ENCODE measurements at places on chromosomes 7 and 10.

DNA sequence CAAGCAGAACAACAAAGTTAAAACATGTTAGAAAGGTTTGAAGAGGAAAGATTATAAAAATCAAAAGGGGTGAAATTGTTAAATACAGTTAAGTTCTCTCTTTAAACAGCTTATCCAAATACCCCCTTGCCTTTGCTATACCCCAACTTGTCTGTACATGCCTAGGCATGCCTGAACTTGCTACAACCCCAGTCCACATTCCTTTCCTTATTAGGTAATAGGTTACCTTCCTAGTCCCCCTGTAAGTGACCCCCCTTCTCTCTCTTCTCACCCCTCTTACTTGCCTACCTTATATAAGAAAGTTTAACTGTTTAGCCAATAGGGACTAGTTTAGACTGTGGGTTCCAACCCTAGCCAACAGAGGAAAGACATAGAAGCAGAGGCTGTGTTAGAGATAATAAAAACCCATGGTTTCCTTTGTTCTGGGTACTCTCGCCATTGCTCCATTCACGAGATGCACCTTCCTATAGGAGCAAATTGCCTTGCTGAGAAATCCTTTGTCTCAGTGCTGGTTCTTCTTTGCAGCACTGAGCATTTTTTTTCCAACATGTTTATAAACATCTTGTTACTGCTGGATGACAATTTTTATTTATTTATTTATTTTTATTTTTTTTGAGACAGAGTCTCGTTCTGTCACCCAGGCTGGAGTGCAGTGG, 282.2 kb upstream of the GALNT17 start:
- no peak for DNase-seq

GRCh38 chr7:1095621-1096155, 7.8 kb downstream of the GPER1 start:
- no peak for DNase-seq

- no peak for DNase-seq
These were observed 247.9 kb upstream of the PTN start for GRCh38 chr7:137591421-137591837.

- no peak for DNase-seq
These were observed 137.4 kb upstream of the RNF32 start for GRCh38 chr7:156503196-156503595.

DNA sequence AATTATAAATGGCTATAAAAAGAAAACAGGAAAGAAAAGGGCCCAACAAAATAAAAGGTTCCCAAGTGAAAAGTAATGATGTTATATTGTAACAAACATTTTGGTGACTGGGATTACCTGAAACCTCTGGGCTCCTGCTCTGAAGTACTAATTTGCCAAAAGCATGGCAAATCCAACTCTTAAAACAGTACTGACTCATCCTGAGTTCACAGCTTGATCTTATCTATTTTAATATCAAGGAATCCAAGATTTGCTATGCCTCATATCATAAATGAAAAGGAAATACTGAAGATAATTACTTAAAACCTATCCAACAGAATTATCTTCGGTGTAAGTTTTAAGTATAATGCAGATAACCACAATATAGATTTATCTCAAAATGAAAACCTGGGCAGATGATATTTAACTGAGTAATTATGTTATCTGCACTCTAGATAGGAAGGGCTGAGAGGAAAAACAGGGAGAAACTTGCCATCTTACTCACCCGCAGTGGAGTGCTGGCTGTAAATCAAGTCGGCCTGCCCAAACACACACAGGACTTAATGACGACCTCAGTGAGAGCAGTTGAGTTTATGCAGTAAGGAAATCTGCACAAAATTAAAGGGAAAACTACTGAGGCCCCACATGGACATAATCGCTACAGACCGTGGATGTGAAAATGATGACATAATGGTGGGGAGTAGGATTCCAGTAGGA, 48.4 kb downstream of the MPP7 start:
- DNase-seq: no peak

DNA sequence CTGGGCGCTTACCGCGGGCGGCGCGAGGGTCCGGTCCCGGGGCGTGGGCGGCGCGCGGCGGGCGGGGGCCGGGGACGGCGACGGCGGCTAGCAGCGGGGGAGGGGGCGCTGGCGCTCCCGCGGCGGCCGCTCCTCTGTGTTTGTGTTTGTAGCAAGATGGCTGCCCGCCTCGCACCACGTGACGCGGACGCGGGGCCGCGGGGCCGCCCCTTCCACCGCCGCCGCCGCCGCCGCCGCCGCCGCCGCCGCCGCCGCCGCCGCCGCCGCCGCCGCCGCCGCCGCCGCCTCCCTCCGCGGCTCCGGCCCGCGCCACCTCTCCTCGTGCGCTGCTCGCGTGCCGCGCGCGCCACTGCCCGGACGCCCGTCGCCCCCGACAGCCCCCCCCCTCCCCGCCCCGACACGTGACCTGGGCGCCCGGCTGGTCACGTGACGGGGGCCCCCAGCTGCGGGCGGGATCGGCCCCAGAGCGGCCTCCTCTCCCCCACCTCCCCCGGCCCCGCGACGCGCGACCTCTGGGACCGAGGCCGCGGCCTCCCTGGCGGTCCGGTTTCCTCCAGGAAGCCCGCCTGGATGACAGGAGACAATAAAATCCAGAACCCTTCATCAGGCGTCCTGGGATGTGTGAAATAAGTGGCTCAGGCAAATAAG, at the start of gene GIGYF1:
GIGYF1 (minus strand) TSS at position 153 of the 648 bp plus-strand sequence. CDS start 6,012 bp downstream, outside the sequence.
- peak; percentile 54 for DNase-seq

DNA sequence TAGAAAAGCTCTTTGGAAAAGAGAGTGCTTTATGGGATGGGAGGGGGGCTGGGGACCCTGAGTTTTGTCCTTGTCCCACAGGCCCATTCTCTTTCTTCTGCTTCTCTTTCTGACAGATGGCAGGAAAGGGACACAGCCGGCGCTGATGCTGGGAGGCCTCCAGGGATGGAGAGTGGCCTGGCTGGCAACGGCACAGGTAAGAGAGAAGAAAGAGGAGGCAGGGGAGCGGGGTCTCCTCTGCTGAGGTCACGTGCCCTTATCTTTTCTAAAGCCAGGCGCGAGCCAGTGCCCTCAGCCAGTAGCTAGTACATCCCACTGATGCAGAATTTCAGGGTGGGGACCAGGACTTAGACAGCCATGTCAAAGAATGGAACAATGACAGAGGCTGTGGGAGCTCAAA, 9.2 kb downstream of the ZNF775 start:
- DNase-seq: no peak

DNA sequence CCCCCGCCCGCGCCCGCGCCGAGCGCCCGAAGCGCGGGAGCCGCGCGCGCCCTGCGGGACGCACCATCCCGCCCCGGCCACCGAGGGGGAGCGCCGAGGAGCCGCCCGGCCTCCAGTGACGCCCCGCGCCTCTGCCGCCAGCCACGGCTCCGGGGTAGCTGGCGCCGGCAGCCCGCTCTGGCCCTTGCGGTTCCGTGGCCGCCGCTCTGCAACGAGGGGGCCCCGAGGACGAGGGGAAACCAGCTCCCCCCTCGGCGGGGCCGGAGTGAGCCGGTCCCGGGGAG, at the start of gene PAXIP1:
PAXIP1 (minus strand) TSS at position 33 of the 284 bp plus-strand sequence. CDS start 195 bp downstream, outside the sequence.
- DNase-seq: no peak

- no peak for DNase-seq
These were observed 256.4 kb downstream of the KIAA1217 start for GRCh38 chr10:24465124-24465874.

DNA sequence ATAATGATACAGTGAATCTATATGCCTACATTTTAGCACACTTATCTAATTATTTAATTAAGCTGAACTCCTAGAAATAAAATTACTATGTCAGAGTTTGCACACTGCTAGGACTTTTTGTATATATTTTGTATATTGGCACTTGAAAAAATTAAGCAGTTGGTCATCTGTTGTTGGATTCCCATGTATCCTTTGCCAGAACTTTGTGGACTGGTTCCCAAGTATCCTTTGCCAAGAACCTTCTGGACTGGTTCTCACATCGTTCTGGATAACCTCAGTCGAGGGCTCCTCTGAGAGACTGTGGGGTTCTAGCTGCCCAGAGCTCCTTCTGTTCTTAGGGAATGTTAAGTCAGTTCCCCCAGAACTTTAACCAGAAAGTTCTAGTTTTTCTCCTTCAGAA, 108.8 kb upstream of the IFRD1 start:
- DNase-seq: no peak

DNA sequence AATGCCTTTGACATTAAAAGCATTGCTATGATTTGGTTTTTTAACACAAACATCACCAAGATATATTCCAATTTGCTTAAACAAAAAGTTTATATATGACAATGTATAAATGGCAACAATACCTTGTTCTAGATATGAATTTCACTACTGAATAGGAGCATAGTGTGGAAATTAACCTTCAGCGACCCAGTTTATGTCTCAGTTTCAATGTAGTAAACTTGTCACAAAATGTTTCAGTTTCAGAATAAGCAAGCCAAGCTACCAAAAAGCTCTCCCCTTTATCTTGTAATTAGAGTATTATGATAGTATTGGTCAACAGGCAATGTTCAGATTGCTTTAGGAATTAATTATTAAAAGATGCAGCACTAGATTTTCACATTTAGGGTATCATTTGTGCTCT, 99.6 kb upstream of the PCDH15 start:
- DNase-seq: no peak

- no peak for DNase-seq
These were observed 719.0 kb downstream of the GRM8 start for GRCh38 chr7:126533715-126534114.

- no peak for DNase-seq
These were observed 33.3 kb downstream of the LEP start for GRCh38 chr7:128274246-128274883.

- no peak for DNase-seq
These were observed 11.4 kb upstream of the ZKSCAN1 start for GRCh38 chr7:100003711-100004661.

DNA sequence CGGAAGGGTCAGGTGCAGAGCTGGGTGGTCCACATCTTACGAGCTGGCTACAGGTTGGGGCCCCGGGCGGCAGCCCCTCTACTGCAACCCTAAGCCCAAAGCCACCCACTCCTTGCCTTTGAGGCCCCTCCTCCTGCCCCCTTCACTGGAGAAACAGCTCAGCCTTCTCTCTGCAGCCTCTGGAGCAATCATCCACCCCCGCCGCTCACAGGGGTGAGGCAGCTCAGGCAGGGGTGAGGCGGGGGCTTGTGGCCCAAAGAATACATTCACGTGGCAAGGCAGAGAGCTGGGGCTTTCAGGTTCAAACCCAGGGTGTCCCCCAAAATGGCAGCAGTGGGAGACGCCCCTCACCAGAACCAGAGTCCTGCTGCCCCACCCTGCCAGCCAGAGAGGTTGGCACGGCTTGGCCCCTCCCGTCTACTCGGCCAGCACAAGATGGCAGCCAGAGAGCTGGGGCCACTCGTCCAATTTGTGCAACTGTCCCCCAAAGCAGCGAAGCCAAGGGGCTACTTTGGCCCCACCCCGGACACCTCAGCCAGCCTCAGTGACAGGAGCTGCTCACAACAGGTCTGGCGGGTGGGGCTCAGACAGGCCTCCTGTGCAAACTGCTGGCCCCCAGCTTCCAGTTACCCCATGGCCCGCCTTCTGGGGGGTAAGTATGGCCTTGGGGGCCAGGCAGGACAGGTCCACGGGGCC, 7.2 kb downstream of the GNB2 start:
- DNase-seq: no peak

DNA sequence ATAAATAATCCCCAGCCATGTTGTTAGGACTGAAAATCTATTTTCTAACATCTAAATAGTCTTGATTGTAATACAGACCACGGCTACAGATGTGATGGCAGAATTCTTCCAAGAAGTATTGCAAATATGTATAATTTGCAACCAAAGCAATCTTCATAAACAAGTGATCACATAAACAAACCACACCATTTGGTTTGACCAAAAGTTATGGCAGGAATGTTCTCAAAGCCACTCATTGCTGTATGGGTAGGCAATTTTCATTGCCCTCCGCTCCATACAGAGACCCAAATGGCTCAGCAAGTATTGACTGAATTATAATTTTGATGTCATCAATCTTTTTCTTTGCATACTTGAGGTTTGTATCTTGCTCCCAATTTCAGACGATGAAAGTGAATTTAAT, 19.0 kb upstream of the RHOBTB1 start:
- no peak for DNase-seq

DNA sequence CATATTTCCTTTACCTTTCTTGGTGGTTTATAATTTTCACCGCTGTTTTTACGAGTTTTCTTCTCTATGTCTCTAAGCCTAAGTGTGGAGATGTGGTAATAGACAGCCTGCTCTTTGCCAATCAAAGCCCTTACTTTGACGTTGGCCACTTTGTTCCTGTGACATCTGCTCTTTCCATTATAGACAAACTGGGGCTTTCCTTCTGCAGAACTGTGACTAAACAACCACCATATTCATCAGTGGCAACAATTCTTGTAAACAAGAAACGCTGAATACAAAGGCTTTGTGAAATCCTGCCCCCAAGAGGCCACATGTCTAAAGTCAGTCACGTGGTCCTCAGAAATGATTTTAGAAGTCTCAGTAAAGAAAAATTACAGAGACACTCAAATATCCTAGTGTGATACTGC, 59.6 kb upstream of the CAPZA2 start:
- no peak for DNase-seq

DNA sequence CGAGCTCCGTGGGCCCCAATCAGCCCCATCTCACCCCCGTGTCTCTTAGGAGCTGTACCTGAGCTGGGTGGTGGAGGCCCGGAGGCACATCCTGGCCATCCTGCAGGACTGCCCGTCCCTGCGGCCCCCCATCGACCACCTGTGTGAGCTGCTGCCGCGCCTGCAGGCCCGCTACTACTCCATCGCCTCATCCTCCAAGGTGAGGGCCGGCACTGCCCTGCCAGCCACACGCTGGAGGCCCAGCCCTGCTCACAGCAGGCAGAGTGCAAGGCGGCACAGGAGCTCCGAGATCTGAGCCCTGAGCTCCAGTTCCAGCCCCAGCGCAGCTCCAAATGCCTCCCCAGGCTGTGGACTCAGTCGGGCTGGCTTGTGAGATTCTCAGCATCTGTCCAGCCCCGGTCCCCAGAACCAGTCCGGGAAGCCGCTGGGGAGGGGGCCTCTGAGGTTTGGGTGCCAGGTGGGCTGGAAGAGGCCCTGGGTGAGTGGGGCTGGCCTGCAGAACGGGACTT, 9.3 kb downstream of the TMEM120A start:
- DNase-seq: no peak

- DNase-seq: no peak
These were observed 48.8 kb upstream of the MYL10 start for GRCh38 chr7:101677797-101678479.

- no peak for DNase-seq
These were observed 25.9 kb upstream of the ACSL5 start for GRCh38 chr10:112347709-112348671.

- no peak for DNase-seq
These were observed 40.6 kb downstream of the MCU start for GRCh38 chr10:72732521-72732920.

DNA sequence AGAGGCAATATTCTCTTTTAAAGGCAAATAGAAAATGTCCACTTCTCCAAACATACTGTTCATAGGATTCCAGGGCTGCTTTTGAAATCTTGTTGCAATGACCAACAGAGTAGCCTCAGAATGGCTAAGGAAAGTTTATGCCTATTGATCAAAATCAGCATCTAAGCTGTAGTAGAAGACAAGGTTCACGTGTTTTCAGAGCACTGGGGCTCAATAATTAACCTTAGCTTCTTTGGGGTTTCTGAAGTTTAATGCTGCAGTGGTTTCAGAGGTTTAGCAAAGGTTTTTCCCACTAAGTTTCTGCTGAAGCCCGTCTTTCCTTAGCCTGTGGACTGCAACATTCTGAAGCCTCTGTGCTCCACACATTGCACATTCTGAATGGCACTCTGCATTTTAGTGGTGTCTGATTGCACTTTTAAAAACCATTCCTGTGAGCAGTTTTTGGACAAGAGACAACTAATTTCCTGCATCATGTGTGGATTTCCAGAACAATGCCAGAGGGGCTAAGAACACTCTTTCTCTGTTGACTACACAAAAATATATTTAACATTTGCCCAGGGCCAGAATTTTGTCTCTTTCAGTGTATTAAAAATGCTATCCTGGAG, 342.5 kb downstream of the PTEN start:
- no peak for DNase-seq

All from stimulated activated CD4-positive, alpha-beta T cell treated with anti-CD3 and anti-CD28 coated beads, TNF-alpha, amount 100 ng/mL, for 48 hours (primary cell).